ENCODE measurements at places on chromosomes 2 and 18. TPM values are rescaled to one million over a fixed set of nuclear protein-coding genes. Genes with fewer than 3 reads are reported as not detected.

The GCKR gene
- 0.78 TPM for total RNA-seq

The C2orf15 gene
- total RNA-seq = 0.11 TPM

The TNS1 gene
- 102 TPM for total RNA-seq

The AOX1 gene
- total RNA-seq = 90.5 TPM

The FTCDNL1 gene
- 0.76 TPM for total RNA-seq

The AQP4 gene
- total RNA-seq = not detected

The RMC1 gene
- total RNA-seq = 20.3 TPM

The RTP5 gene
- total RNA-seq = not detected

The COPS8 gene
- total RNA-seq = 107 TPM

The PDIA6 gene
- 372 TPM for total RNA-seq

The CTLA4 gene
- total RNA-seq = not detected

The STPG4 gene
- 0.52 TPM for total RNA-seq

The PPM1B gene
- total RNA-seq = 15.9 TPM

The HOXD13 gene
- total RNA-seq = 0.13 TPM

The NPPC gene
- total RNA-seq = not detected
